ENCODE measurements at places on chromosomes 11 and 22.

GRCh38 chr11:102581066-102581465 is 44.1 kb downstream of the MMP20 start:
- no peak for DNase-seq

DNA sequence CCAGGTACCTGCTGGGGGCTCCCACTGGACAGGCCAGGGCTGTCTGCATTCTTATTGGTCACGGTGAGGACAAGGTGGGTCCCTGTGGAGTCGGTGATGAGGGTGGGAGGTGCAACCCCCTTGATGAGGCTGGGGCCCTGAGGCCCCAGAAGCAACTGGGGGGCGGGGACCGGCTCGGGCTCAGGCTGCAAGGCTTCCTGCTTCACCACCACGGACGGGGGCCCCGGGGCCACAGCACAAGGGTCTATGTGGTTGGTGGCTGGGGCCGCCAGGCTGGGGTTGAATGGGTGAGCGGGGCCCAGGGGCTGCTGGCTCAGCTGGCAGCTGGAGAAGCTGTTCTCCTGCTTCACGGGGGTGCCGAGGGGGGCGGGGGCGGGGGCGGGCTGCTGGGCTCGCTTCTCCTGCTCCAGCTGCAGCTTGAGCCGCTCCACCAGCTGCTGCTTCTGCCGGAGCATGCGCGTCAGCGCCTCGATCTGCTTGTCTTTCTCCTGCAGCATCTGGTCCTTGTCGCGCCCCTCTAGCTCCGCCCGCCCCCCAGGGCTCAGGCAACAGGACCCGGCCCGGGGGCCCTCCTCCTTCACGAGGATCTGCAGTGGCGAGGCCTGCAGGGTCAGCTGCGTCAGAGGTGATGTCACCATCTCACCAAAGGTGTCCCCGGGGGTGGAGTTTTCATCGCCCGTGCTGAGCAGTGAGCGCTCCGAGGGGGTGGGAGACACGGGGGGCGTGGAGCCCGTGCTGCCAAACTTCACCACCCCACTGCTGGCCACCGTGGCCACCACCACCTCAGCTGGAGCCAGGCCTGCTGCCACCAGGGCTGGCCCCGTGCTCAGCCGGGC is 48.2 kb downstream of the SGSM3 start:
- no peak for DNase-seq

- no peak for DNase-seq
Measured at GRCh38 chr22:27397954-27398342, 403.6 kb downstream of the MN1 start.

DNA sequence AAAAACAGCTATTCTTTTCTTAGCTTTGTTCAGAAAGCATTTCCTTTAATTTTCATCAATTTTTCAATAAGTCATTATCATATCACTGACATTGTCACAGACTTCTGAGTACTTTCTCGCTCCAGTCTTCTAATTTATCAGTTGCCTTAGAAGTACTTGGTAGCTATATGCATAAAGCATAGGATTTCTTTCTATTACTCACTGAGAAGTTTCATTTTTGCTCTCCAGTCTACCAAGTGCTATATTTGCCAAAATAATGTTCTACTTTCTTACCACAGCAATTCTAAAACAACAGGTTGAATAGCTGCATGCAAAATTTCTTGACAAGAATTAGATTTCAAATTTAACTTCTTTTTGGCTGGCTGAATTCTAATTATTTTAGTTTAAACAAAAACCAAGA is 116.3 kb downstream of the STK33 start:
- DNase-seq: no peak

GRCh38 chr11:115126092-115126491 is 378.1 kb downstream of the CADM1 start:
- no peak for DNase-seq

DNA sequence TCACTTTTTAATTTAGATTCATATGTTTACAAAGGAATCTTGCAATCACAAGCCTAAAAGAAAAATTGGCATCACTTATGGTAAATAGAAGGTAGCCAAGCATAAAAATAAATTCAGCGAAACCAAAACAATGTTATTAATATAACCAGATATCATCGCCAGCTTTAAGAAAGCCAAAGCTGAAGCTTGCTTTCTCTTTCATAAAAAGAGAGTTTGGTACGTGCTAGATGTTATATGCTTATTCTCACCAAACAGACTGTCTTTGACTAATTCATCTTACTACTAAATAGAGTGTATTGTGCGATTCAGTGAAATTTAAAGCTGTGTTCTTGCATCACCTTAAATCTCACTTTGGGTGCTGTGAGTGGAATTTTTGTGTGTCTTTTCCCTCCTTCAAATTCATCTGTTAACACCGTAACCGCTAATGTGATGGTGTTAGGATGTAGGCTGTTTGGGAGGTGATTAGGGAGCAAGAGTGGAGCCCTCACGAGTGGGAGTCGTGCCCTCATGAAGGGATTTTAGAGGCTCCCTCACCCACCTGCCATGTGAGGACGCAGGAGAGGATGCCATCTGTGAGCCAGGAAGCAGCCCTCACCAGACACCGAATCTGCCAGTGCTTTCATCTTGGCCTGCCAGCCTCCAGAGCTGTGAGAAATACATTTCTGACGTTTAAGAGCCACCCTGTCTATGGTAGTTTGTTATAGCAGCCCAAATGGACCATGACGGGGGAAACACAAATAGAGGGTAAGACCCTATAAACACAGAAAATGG is 134.1 kb upstream of the TMEM45B start:
- no peak for DNase-seq

GRCh38 chr11:103928040-103928801 is 108.2 kb upstream of the DDI1 start:
- no peak for DNase-seq

GRCh38 chr11:19530505-19530904 is 182.1 kb upstream of the NAV2 start:
- no peak for DNase-seq

- DNase-seq: no peak
Measured at GRCh38 chr11:129457321-129457720, 81.7 kb downstream of the BARX2 start.

GRCh38 chr11:75365711-75366181 is 14.3 kb upstream of the ARRB1 start:
- no peak for DNase-seq

- no peak for DNase-seq
Measured at GRCh38 chr11:117640041-117640440, 157.0 kb downstream of the DSCAML1 start.

DNA sequence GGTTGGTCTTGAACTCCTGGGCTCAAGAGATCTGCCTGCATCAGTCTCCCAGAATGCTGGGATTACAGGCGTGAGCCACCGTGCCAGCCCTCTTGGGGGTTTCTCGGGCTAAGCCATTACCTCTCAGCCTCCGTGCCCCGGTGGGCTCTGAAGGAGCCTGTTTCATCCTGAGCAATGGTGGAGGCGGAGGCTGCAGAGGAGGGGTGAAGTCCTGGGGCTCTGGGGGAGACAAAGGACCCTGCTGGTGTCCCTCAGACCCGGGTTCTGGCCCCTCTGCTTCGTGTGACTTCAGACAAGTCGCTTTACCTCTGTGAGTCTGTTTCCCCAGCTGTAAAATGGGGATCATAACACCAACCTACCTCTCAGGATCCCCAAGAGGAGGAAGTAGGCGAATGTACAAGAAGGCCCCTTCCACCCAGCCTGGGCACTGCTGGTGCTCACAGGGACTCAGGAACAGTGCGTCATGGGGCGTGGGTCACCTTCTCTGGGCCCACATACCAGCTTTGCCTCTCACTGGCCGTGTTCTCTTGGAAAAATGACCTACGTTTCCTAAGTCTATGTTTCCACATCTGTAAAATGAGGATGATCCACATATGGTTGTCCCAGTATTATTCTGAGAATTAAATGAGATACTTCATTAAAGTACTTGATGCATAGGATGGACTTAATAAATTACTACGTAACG is 36.8 kb downstream of the RIBC2 start:
- no peak for DNase-seq

DNA sequence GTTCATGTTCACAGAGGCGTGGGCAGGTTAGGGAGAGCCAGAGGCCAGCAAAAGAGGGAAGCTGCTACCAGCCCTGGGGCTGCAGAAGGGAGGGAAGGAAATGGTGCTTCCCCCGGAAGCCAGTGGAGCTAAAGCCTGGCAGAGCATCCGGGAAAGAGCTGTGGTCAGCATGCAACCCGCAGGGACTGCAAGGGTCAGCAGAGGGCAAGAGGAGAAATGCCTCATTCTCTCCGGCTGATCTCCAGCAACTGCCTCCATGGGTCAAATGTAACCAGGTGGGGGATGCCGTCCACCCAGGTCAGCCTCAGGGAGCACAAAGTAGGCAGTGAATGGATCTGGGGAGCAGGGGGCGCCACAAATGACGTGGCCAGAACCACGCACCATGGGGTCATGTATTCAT is 36.9 kb upstream of the PRR5 start:
- no peak for DNase-seq

GRCh38 chr11:102846292-102846691 is 2.9 kb upstream of the MMP3 start:
- DNase-seq: no peak

DNA sequence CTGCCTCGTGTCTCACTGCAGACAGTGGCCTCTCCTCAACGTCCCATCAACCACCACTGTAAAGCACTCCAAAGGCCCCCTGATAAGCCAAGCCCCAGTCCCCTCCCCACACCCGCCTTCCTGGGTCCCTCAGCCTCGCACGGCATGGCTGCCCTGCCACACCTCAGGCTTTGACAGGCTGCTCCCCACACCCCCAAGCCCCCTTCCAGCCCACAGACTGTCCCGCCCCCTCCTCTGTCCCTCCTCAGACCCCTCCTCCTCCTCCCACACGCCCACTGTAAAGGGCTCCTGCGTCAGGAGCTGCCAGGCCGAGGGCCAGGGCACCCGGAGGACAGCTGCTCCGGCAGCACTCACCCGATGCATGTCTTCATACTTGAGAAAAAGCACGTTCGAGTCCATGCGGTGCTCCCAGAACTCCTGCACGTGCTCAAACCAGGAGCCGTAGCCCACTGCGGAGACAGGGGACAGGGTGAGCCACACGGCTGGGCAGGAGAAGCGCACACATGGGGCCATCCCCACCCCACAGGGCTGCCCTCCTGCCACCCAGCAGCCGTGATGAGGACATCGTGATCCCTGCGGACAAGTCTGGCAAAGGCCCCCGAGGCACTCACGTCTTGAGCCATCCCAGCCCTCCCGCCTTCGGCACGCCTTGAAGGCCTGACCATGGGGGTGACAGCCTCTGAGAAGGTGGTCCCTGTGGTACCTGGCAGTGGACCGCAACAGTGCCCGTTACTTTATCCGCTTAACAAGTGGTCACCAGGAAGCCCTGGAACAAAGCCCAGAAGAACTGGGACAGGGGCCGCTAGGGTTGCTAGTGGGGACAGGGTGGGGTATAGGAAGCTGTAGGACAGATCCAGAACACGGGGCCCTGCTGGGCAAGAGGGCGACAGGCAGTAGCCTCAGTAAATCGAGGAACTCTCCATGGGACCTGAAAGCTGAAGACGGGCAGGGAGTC is 21.5 kb upstream of the EFCAB6 start:
- DNase-seq: no peak

GRCh38 chr22:48076008-48076407 is 1313.6 kb downstream of the TBC1D22A start:
- DNase-seq: no peak

DNA sequence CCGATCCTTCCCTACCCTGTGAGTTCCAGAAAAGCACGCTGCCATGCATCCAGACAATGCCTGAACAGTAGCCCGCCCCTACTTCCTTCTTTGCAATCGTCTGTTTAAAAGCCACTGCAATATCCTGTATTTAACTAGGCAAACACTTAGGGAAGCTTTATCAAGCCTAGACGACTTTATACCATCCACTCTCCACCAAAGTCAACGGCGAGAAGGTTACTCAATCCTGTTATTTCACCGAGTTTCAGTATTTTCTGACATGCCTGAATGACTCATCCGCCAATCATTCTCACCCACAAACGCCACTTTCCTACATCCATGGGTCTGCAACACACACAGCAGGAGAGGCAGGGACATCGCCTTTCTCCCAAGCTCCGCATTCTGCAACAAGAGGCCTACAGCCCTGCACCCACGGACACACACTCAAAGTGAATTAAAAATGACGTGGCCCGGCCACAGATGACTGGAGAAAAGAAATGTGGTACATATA is 9.3 kb downstream of the CELSR1 start:
- no peak for DNase-seq

DNA sequence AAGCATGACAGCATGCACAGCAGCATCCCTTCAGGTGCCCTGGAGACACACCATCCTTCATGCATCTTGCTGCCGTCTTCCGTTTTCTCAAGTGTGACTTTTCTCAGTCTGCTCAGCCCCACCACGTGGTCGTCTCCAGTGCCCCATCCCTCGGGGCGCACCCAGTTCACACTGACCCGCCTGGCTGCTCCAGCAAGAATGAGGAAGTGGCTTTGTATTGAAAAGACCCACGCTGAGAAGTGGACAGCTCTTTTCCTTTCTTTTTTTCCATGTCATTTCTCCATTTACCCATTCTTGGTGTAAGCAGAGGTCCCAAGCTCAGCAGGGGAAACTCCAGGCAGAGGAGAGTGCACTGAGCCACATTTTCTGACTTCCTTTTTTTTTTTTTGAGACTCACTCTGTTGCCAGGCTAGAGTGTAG is 14.5 kb downstream of the SERPINH1 start:
- no peak for DNase-seq

GRCh38 chr22:42906605-42907348 is 49.7 kb upstream of the ARFGAP3 start:
- peak; percentile 51 for DNase-seq

- no peak for DNase-seq
Measured at GRCh38 chr11:117055469-117055868, 42.8 kb downstream of the SIK3 start.

GRCh38 chr11:130765406-130765805 is 150.9 kb downstream of the SNX19 start:
- no peak for DNase-seq

GRCh38 chr22:29028468-29028867 is 33.2 kb downstream of the C22orf31 start:
- DNase-seq: no peak

DNA sequence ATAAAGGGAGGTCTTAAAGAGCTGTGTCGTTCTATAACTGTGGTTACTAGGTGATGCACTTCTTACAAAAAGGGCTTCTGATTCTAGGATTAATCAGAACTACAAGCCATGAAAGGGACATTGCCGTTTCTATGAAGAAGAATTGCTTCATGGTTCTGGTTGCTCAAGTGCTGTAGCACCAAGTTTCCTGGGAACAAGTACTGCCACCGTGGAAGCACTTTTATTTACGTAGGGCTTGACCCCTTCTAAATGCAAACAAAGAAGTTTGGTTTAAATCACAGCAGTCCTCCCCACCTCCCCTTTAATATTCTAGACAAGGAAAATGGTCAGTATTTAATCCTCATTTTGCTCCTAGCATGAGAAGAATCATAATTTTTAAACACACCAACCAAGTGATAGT is 9.8 kb downstream of the YAP1 start:
- DNase-seq: no peak

- DNase-seq: no peak
Measured at GRCh38 chr11:68004551-68005335, 846 bp upstream of the UNC93B1 start.

DNA sequence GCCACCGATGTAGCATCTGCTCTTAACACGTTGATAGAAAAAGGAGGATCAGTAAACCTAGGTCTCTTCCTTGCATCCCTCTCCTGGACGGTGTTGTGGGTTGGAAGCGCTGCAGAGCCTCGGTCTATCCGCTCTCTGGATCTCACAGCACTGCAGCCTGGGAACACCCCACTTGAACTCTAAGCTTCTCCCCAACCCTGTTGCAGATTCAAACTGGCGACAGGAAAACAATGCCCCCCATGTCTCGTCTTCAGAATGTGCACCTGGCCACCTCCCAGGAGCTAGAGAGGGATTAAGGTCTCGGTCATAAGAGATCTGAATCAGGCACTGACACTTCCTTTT is 454 bp downstream of the TMEM218 start:
- no peak for DNase-seq
